ENCODE measurements at places on chromosomes 16 and 17.

DNA sequence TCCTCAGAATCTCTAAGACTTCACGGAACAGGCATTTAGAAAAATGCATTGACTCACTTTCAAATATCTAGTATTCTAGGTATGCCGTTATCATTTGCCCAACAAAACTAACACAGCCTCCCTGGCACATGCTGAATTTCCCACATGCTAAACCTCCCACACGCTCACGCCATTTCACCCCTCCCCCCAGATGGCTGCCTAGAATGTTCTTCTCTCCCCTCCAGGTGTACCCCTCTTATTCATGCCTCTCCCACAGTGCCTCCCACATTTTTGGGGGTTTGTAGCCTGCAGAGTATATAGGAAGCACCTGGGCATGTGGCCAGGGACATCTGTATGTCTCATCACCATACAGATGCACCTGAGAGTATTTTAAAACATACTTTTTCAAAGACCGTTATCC lies 38.2 kb upstream of the ICAM2 start:
- DNase-seq = no peak

GRCh38 chr17:45968732-45969131 lies 30.3 kb upstream of the STH start:
- DNase-seq = no peak

- no peak for DNase-seq
Observed at GRCh38 chr17:43768382-43768781, 9.8 kb upstream of the SOST start.

DNA sequence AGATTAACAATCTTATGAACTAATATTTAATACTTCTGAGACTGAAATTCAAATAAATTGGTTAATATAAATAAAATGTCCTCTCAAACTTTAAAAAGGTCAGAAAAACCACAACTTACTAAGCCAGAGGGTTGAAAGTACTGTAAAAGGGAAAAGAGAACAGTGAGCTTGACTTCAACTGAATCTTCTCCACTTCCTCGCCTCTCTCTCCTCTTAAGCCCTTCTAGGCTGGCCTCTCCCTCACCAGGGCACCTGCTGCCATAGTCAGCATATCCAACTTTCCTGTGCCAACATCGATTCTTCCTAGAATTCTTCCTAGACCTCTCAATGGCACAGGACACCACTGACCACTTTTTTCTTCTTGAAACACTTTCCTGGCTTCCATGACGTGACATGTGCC lies 19.4 kb downstream of the GNA13 start:
- DNase-seq = no peak

DNA sequence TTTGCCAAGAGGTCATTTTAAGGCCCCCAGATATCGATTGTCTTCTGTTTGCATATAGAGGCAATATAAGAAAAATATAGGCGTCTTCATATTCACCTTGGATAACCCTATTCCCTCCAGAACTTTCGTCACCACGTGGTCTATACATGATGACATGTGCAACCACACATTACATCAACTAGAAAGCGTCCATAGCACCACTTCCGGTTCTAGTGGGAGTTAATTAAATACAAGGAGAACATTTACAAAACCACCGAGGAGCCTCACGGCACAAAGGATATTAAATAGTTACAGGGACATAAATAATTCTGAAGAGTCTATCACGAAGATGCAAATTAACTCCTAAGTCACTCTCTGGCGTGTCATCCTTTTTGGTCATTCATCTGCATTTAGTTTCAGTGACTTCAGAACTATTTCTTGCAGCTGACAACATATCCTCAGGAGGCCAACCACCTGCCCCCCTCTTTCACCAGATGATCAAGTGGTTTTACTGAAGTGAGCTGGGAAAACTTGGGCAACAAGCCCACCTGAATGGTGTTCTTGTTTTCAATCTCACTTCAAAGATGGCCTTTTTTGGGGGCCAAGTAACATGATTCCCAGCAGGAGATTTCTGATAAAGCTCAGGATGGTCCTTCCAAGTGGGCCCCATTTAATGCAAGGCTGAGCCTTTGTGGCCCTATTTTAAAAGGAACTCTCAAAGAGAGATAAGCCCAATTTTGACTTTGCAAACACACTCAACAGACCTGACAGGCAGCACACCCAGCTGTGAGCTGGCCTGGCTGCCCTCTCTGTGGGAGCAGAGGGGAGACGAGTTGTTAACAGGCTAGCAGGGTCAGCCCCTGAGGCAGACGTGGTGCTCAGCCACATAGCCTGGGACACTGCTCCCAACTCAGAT lies 15.3 kb downstream of the CMTM3 start:
- no peak for DNase-seq

DNA sequence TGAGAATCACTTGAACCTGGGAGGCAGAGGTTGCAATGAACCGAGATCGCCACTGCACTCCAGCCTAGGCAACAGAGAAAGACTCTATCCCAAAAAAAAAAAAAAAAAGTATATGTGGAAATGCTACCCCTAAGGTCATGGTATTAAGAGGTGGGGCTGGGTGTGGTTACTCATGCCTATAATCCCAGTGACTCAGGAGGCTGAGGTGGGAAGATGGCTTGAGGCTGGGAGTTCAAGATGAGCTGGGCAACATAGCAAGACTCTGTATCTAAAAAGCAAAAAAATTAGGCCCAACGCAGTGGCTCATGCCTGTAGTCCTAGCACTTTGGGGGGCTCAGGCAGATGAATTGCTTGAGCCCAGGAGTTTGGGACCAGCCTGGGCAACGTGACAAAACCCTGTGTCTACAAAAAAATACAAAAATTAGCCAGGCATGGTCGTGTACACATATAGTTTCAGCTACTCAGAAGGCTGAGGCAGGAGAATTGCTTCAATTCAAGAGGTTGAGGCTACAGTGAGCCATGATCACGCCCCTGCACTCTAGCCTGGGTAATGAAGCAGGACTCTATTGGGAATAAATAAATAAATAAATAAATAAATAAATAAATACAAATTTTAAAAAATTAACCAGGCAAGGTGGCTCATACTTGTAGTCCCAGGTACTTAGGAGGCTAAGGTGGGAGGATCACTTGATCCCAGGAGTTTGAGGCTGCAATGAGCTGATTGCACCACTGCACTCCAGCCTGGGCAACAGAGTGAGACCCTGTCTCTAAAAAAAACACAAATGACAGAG lies 32.3 kb upstream of the NUFIP2 start:
- no peak for DNase-seq

DNA sequence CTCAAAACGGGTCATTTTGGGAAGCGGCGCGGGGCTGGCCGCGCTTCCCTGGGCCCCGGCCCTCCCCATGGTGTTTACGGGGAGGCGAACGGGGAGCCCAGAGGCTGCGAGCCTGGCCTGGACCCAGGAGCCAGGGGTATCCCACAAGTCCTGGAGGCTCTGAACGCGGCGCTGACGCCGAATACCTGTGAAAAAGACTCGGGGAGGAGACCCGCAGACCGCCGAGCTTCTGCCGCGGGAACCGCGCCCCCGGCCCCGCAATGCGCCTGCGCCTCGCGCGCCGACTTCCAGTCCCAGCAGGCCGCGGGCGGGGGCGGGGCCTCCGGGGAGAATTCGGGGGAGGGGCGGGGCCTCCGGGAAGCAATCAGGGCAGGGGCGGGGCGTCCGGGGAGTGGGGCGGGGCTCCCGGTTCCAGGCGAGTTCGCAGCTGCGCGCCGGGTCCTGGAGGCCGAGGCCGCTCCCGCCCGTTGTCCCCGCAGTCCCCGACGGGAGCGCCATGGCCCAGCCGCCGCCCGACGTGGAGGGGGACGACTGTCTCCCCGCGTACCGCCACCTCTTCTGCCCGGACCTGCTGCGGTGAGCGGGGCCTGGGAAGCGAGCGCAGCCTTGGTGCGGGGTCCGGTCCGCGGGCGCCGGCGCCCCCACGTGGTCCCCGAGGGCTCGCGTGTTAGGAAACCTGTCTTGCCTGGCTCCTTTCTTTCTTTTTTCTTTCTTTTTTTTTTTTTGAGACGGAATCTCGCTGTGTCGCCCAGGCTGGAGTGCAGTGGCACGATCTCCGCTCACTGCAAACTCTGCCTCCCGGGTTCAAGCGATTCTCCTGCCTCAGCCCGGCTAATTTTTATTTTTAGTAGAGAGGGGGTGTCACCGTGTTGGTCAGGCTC lies at the start of gene DECR2:
Gene DECR2 (plus strand): TSS at position 418 of the 881 bp plus-strand sequence. CDS start 79 bp downstream, at position 497.
- peak; percentile 96 for DNase-seq

- DNase-seq = no peak
Observed at GRCh38 chr17:71315568-71315967, 805.3 kb upstream of the SOX9 start.

- no peak for DNase-seq
Observed at GRCh38 chr16:31874366-31875111, 932 bp downstream of the ZNF267 start.

DNA sequence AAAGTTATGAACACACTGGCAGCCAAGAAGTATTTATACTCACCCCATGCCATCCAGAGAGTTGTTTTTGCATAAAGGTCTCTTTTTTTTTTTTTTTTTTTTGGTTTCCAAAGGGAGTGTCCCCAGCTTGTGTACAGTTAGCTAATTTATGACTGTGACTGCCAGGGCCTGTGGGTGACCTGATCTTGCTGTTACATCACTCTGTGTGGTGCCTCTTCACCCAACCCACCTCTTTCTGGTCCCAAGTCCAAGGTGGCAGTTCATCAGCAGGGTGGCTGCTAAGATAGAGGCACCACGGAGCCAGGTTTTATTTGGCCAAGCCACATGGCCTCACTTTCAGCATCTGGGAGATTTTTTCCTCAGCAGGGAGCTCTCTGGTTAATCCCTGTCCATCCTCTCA lies at the start of gene NOS2:
Gene NOS2 (minus strand): TSS at position 8 of the 400 bp plus-strand sequence. CDS start 1,720 bp downstream, outside the sequence.
- DNase-seq = no peak

DNA sequence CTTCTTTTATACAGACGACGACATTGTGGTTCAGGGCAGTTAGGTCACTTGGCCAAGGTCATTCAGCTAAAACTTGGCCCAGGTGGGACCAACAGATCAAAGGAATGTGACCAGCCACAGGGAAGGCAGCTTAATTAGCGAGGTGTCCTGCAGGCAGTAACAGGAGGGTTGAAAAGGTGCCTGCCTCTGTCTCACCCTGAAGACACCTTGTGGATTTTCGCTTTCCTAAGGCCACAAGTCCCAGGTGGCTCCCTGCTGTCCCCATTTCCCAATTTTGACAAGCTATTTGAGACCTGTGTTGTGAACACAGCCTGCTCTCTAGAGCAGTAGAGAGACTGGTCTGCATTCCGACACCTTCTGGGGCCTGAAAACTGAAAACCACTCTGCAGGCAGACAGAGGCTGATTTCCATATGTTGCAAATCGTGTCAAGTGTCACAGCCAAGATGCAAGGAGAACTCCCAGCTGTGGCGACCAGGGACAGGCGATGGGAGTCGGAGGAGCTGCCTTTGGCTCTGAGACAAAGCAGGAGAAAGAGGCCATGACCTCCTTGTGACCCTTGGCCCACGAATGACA lies 593.1 kb upstream of the CDH5 start:
- no peak for DNase-seq

DNA sequence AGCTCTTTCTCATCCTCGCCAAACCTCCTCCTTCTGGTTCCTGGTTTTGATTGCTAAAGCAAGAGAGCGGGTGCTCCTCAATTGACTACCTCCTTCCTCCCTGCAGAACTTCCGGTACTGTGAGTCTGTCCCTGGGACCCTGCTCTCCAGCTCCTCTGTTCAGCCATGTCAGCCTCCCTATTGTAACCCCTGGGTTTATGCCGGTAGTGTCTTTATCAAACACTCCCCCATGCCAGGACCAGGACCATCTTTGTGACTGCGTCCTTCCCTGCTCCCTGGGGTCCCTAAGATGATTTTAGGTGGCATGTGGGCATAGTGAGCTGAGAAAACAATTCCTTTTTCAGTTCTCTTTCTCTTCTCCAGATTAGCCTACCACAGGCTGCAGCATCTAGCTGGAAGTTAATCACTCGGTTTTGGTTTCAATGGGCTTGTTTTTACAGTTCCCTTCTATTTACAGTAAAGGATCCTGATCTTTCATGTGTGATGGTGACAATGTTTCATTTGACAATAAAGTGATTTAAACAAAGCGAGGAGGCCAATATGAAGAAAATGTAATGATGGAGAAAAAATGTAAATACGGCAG lies 27.7 kb upstream of the IL21R start:
- DNase-seq = no peak

- no peak for DNase-seq
Observed at GRCh38 chr16:75247249-75247648, 4.2 kb downstream of the BCAR1 start.

- DNase-seq = no peak
Observed at GRCh38 chr16:30523768-30524574, 2.4 kb downstream of the ZNF768 start.

DNA sequence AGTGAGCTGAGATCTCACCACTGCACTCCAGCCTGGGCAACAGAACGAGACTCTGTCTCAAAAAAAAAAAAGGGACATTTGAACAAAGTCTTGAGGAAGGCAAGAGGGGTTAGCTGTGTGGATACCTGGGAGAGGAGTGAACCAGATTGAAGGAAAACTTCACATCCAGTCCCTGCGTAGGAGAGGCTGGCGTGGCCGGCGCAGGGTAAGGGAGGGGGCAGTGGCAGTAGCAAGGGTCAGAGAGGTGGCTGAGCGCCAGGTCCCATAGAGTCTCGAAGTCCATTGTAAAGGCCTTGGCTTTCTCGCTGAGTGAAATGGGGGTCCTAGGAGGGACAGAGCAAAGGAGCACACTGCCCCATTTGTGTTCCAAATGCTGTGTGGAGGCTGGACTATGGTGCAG lies 171.8 kb upstream of the WSCD1 start:
- no peak for DNase-seq

DNA sequence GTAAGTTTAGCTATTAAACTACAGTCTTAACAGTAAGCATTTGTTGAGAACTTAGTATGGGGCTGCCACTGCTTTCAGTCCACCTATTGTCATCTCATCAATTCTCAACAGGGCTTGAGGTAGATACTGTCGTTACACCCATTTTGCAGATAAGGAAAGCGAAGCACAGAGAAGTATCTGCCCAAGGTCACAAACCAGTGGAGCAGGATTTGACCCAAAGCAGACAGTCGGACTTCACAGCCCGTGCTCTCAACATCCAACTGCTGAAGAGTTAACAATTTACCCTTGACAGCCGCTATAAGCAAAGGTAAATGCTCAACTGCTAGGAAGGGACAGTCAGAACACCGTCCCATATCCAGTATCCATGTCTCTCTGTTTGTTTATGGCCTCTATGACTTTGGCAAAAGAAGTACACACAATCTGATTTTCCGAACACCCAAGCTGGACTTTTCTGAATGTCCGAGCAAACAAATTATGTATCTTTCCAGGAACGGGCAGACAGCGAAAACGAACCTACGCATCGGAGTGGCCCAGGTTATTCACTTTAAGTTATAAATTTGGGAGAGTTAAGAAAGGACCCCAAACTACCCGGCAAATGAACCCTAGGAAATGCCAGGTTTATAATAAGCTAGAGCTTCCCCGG lies 1.2 kb downstream of the SIAH1 start:
- no peak for DNase-seq

GRCh38 chr16:4298761-4299522 lies 16.9 kb upstream of the GLIS2 start:
- no peak for DNase-seq

- no peak for DNase-seq
Observed at GRCh38 chr17:34902831-34903547, 58.3 kb downstream of the CCT6B start.
